ENCODE measurements at places on chromosomes 16 and 17.

DNA sequence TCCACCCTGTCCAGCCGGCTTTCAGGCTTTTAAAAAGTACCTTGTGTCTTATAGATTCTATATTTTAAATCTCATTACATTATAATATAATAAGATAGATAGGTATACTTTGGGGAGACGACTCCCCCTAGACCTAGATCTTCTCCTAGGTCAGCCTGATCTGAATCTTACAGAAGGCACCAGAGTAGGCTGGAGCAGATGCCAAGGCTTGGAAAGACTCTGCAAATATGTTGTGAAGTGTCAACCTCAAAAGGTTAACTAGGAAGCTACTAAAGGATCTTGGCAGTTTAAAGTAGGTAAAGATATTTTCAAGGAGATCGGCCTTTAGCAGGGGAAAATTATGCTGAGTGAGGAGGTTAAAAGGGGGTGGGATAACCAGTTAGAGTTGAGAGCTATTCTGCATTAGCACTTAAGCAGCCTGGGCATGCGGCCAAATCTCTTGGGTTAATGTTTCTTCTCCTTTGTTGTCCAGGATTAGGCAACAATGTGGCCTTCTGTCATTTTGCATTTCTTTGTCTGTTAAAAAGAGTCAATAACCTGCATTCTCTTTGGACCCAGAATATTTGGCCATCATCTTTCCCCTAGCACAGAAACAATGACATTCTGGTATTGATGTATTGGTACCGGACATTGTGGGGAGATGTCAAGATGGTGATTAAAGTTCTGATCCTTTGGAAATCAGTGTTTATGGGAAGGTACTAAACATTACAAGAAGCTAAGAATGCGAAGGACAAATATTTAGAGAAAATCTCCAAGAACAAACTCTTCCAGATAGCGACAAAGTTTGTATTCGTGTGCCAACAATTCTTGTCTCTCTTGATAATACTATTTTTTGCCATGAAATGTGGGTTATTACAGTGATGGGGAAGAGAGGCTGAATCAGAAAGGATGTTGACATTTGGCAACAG, 51.2 kb upstream of the DHX40 start:
- DNase-seq = peak; percentile 82

DNA sequence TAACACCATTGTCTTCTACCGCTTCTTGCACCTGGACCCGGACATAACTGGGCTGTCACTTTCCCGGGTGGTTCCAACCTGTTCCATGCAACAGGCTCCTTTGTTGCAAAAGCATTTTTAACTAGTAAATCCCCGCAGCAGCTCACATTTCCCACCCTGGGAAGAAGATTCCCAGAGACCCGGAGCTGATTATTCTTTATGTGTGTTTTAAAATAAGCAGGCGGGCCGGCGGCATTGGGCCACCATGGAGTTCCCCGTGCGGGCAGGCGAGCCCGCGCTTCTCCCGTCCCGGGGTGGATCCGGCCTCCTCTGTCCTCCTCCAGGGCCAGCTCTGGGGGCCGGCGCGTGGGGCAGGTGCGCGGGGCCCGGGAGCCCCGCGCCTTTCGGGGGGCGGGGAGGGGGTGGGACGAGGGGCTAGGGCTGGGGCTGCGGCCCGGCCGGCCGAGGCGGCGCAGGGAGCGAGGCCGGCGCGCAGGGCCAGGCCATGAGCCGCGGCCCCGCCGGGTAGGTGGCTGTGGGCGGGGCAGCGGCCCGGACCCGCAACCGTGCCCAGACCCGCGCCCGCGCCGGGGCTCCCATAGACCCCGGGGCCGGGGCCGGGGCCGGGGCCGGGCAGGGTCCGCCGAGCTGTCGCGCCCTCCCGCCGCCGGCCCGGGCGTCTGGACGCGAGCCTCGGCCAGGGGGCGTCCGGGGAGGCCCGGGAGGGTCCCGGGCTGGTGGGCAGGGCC, 1.7 kb downstream of the CRAMP1 start:
- peak; percentile 13 for DNase-seq

DNA sequence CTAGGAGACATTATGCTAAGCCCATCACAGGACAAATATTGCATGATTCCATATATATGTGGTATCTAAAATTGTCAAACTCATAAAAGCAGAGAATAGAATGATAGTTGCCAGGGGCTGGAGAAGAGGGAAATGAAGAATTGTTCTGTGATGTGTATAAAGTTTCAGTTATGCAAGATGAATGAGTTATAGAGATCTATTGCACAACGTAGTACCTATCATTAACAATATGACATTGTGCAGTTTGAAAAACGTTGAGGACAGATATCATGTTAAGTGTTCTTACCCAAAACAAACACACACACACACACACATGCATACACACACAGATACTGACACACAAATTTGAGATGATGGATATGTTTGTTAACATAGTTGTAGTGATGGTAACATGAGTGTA, 871.6 kb upstream of the GOT2 start:
- no peak for DNase-seq

DNA sequence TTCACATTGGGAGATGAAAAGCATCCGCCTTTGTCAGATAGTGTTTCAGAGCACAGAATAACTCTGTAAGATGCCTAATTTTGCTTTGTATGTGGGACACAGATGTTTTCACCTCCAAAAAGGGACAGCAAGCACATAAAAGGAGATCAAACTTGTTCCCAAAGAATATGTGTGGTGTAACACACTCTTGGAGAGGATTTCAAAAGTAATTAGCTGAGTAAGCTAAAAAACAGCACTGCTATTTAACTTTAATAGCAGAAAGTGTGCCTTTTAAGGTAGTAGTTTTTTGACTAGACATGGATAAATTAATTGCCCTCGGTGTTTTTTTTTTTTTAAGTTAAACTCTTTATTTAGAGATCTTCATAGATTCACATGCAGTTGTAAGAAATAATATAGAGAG, 65.2 kb downstream of the COX10 start:
- DNase-seq = no peak

DNA sequence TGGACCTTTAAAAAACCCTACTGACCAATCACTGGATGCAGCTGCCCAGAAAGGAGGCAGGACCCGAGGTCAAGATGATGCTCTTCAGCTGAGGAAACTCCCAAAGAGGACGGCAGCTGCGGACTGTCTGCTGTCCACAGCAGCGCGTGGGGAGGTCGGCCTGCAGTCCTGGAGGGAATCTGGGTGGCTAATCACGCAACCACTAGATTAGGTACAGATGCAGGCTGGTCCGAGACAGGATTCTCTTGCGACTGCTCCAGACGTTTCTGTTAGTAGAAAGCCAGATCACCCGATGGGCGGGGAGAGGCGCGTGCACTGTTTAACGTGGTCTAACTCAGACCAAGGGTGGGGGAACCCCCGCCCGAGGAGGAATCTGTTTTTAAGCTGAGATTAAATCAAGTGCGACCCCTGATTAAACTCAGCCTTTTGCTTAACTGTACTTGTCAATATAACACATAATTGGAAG, 8.8 kb downstream of the CTRB2 start:
- DNase-seq = no peak

DNA sequence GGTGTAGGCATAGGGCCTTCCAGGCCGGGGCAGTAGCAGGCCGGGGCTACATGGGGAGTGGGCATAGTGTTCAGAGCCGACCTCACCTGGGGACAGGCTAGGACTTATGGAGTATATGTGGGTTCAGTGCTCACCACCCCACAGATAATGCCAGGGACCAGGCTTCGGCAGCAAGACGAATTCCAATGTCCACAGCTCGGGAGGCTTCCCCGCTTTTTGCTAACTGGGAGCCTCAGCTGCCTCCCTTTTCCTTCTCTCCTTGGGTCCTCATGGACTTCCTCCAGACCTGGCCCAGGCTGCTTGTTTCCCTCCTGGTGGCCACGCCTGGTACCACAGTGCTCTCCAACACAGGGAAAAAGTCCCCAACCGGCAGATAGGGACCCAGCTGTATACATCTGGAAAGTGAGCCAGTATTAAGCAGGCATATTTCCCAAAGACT, 20.1 kb upstream of the SLC46A1 start:
- DNase-seq = no peak

- no peak for DNase-seq
Measured at GRCh38 chr16:54009464-54010176, 277.0 kb downstream of the IRX3 start.

GRCh38 chr16:73125850-73126524, 78.1 kb upstream of the ZFHX3 start:
- no peak for DNase-seq

- DNase-seq = peak; percentile 64
Measured at GRCh38 chr16:50245417-50246298, 20.7 kb upstream of the ADCY7 start.

- DNase-seq = no peak
Measured at GRCh38 chr17:78019976-78020716, 61.6 kb downstream of the TNRC6C start.

GRCh38 chr16:1188432-1189189, 35.7 kb downstream of the CACNA1H start:
- DNase-seq = peak; percentile 83

DNA sequence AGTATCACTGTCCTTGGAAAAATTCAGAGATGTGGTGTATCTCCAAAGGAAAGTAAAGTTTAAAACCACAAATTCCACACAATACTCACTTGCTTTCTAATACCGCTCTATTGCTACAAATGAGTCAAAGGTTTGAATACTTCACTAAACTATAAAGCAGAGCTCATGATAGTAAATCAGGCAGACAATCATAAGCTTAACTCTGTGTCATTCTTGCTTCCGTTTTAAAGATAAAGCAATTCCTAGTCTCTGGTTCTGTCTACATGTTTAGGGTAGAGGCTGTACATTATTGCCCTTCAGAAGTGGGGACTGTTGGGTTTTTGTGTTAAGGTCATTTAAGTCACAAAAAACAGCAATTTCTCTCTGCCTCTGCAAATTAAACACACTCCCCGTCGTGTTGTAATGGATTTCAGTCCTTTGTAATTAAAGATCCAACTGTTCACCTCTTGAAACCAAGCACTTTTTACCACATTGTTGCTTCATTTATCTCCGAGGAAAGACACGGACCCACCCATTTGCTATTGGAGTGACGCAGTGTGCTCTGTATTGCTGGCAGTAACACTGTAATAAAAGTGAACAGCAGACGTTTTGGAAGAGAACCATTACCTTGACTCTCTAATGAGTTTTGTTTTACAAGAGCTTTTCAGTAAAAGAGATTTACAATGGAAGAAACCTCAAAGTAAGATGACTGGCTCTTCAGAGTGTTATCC, 83.1 kb upstream of the CNTNAP4 start:
- peak; percentile 45 for DNase-seq

DNA sequence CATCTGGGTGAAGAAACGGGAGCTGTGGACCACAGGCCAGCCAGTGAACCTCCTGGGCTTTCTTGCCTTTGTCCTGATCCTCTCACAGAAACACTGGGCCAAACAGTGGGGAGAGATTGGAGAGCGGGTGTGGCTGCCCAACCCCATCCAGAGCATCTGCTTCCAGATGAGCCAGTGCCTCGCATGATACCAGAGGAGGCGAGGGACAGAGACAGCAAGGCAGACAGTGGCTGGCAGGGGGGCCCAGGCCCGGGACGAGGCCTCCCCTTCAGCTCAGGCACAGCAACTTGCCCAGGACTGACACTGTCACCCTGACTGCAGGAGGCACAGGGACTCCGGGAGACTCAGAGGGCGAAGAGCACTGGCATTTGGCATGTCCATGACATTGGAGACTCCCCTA, 12.0 kb downstream of the ARHGEF15 start:
- no peak for DNase-seq

GRCh38 chr17:38733982-38734973, 4.1 kb downstream of the CISD3 start:
- no peak for DNase-seq

GRCh38 chr16:3094289-3095027, 4.6 kb downstream of the ZSCAN10 start:
- DNase-seq = no peak

DNA sequence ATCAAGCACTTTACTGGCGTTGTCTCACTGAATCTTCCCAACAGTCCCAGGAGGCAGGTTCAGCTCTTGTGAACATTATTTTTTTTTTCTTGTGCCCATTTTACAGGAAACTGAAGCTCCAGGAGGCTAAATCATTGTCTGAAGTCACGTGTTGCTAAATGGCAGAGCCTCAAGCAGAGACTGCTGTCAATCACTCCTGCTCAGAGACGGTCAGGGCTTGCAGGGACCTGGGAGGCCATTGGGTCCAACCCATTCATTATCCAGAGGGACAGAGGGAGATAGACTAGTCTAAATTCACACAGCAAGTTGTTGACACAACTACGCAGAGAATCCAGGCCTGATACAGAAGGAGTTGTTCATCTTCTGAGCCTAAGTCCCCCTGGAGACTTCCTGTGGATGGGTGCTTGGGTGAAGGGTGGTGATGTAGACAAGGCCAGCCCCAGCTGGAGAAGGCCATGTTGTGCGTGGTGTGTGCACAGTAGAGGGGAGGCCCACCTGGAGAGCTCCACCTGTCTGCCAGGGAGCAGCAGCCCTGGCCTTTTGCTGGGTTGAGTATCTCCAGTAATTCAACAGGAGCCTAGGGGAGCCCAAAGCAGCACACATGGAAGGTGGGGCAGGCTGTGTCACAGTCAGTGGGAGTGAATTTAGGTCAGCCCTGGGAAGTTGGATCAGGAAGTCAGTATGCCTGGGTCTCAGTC, 24.3 kb upstream of the C1QL1 start:
- DNase-seq = no peak

DNA sequence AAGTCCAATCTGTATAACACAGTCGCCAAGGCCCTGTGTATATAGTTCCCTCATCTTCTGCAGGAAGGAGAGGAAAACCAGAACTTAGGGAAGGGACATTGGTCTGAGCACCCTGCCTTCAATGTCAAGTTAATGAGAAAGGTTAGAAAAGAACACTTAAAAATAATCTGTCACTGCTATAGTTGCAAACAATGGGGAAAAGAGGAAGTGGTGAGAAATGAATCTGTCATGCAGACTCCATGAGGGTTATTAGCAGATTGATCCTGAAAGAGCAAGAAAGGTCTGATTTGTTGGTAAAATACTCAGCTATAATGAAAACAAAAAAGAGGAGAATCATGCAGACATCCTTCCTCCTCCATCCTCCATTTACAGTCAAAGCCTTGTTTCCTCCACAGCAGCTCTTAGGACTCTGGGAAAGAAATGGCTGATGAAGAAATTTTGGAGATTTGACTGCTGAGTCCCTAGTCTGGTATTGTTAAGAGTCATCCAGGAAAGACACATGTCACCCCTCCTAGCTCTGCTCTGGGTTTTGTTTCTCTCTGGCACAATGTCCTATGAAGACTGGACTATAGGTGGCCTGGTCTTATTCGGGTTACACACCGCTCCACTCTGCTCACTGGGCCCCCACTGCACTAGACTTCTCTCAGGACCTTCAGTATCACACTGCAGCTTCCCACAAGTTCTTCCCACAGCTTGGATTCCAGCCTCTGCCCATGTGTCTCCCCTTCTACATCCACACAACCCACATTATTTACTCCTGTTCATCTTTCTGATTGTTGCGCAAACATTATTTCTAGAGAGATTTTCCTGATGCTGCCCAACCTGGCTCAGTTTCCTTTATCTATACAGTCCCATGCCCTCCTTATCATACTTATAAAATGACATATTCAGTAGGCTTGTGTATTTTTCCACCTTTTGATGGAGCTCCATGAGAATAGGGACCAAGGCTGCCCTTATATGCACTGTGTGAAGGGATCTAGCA, 56.5 kb upstream of the XYLT1 start:
- DNase-seq = no peak

- no peak for DNase-seq
Measured at GRCh38 chr16:80720804-80721371, 83.5 kb downstream of the CDYL2 start.
